Hematopoietic multipotent progenitor cell treated with erythropoietin and hydrocortisone succinate and interleukin-3 and kit ligand, for 8 days (in vitro differentiated cells): ENCODE measurements at places on chromosomes 7 and 10.
A peak's percentile ranks its signal among the peaks of the same experiment; 100 is the strongest.

- DNase-seq, result peak; percentile 82
Observed at GRCh38 chr7:23106057-23106822, 655 bp downstream of the KLHL7 start.

DNA sequence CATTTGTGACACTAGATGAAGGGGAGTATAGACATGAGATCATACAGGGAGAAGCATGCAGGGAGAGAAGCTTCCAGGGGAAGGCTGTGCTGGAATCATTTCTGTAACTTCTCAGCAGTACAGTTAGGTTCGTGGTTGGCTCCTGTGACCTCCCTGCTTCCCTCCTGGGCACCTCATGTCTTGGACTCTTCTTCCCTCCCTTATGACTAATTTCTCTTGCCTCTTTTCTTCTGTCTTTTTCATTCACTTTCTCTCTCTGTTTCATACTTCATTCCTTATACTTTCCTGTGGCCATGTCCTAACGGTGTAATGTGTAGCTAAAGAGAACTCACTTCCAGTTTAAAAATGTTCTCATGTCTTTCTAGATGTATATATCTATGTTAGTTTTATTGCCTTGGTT is 19.1 kb upstream of the HKDC1 start:
- no peak for DNase-seq

DNA sequence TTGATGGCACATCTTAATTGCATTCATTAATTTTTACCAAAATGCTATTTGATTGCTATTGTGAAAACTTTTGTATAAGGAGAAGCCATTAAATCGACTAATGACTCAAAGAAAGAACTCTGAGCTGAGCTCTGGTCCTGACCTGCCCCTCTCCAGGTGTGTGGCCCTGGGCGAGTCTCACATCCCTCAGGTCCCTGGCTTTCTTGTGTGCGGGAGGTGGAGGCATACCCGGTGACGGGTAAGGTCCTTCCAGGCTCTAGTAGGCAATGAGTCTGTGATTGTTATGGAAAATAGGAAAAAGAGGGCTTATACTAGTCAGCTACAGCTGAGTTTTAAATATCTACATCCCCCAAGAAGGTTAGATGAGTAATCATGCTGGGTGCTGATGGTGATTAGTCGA is 248.1 kb downstream of the GATA3 start:
- DNase-seq, result no peak

DNA sequence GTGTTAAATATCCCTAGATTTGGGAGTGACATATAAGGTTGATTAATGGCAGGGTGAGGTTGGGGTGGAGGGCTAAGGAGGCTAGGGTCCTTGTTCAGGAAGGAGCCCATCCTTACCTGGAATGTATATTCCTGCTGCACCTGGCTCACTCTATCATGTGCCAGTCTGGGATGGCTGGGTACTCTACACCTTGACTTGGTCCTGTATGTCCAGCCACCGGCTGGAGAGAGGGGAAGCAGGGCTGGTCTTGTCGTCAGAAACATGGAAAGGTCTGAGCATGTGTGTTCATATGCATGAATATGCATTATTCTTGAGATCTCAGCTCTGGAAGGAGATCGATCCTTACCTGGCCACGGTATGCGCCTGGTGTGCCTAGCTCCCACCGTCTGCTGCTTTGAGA is 33.2 kb downstream of the TMEM270 start:
- DNase-seq, result no peak

DNA sequence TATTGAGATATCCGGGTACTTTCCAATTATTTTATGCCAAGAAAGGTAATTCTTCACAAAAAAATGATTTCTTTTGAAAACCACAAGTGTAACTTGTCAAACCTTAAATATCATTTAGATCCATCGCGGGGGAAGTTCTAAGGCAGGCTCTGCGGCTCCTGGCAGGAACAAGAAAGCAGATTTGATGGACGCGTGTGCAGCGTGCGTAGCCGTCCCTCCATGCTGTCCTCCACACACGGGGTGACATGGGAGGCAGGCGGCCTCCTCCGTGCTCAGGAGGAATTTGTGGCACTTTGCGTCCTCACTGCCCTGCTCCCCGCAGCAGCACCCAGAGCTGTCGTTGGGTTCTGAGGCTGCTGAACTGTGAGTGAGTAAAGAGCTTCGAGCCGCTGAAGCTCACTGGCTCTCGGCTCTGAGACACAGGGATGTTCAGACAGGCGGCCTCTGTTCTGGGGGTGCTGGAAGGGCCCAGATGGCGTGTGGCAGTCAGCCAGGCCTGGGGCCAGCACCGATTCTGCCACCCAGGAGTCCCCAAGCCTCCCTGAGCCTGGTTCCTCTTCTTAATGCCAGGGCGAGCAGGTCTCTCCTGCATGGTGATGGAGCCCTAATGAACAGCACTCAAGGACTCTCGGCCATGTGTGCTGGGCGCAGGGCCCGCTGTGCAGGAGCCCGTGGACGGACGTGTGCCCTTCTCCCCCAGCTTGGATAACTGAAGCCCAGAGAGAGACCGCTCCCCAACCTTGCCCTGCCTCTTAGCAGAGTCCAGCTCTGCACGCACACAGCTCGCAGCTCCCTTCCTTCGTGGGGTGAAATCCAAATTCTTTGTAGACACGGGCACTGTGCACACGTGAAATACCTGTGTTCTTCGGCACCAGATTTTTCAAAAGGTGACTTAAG is 185.4 kb upstream of the SHH start:
- no peak for DNase-seq

- no peak for DNase-seq
Observed at GRCh38 chr10:133186416-133187090, 26.5 kb downstream of the KNDC1 start.

DNA sequence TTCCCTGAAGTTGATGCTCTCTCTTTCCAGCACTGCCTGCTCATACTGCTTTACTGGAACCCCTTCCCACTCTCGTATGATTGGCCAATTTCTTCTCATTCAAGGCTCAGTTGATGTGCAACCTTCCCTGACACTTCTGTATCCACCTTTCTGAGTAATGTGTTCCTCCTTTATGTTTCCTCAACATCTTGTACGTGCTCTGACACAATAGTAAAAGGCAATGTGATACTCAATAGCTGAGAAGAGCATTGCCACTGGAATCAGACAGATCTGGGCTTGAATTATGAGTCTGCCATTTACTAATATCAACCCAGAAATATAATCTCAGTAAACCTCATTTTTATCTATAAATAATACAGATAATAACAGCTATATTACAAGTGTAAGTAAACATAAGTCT is 34.7 kb downstream of the ARL4A start:
- no peak for DNase-seq

GRCh38 chr10:124184208-124184830 is 90.9 kb upstream of the CHST15 start:
- no peak for DNase-seq

- no peak for DNase-seq
Observed at GRCh38 chr10:132196178-132197113, 9.7 kb downstream of the DPYSL4 start.

DNA sequence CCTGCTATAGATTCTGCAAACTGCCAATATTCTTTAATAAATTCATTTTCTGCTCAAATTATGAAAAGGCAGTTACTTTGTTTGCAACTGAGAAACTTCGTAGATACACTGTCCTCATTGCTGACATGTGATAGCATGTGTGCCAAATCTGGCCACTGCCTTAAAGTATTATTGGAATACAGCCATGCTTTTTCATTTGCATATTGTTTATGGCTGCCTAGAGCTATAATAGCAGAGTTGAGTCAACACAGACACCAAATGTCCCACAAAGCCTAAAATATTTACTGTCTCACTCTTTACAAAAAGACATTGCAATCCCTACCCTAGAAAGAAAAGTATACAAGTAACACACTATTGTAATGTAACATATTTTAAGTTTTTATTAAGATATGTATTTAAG is 647.4 kb downstream of the XPNPEP1 start:
- no peak for DNase-seq

GRCh38 chr7:50282813-50283605 is 21.5 kb upstream of the IKZF1 start:
- DNase-seq, result no peak

- no peak for DNase-seq
Observed at GRCh38 chr7:71422104-71422503, 290.2 kb downstream of the GALNT17 start.

DNA sequence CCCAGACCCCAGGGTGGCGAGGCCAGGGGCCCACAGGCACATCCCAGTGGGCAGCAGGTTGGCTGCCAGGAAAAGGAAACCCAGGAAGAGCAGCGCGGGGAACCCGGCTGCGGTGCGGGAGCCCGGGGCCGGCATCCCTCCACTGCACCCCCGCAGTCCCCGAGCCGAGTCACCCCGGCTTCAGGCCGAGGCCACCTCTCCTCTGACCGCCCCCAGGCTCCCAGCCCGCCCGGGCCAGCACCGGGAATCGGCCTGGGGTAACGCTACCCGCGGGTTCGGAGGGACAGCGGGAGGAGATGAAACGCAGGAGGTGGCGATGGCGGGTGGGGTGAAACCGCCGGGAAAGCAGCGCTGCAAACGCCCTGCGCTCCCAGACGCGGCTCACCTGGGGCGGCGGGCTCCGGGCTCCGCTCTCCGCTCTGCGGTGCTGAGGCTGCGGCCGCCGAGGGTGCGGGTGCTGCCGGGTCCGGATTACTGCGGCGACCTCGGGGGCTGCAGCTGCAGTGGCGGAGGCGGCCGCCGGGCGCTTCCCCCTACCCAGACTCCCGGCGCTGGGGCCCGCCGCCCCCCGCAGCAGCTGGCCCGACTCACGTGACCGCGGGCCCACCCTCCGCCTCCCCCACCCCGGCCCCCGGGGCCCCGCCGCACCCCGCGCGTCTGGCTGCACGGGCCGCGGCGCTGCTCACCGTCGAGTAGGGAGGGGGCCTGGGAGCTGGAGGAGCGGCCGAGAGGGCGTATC is at the start of gene SCRN1:
Gene SCRN1, minus strand, starts transcription at position 545 of the 739 bp plus-strand sequence. CDS start 20,734 bp downstream, outside the sequence.
- no peak for DNase-seq

- peak; percentile 73 for DNase-seq
Observed at GRCh38 chr7:107180378-107180777, 11.6 kb downstream of the HBP1 start.

DNA sequence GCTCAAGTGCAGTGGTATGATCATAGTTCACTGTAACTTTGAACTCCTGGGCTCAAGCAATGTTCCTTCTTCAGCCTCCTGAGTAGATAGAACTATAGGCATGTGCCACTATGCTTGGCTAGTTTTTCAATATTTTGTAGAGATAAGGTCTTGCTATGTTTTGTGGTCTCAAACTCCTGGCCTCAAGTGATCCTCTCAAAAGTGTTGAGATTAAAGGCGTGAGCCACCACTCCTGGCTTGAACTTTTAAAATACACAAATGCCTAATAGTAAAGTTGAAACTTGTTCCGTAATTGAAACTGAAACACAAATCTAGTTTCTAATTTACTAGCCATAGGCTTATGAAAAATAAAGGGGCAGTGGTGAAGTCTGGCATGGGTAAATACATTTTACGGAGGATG is 65.7 kb downstream of the AP3M1 start:
- DNase-seq, result no peak

DNA sequence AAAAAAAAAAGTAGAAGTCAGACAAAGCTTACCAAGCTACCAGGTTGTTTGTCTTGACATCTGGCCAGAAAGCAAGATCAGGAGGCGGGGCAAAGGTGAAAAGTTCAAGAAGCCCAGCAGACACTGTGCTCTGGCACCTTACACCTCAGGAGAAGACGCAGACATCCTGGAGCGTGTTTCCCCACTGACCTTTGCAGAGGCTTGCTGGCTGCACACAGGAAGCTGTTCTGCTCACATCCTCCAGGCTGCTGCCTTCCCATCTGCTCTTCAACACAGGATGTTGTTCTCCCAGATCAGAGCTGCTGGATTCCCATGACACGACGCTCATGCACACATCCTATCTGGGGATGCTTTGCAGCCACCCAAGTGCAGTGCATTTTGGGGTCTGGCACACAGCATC is 174.4 kb upstream of the KIAA1217 start:
- no peak for DNase-seq

DNA sequence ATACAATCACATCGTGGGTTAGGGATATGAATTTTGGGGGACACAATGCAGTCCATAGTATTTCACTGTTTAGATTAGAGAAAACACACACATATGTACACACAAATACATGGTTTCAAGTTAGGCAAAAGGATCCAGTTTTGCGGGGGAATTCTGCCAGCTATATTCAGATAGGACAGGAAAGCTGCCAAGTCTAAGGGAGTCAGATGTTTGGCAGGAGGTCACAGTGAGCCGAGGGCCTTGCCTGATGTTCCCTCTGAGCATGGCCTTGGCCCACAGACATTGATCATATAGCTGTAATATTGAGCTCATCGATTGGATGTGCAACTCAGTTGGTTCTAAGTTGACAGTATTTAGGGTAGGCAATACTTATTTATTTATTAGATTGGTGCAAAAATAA is 122.8 kb downstream of the ADRA2A start:
- DNase-seq, result no peak

DNA sequence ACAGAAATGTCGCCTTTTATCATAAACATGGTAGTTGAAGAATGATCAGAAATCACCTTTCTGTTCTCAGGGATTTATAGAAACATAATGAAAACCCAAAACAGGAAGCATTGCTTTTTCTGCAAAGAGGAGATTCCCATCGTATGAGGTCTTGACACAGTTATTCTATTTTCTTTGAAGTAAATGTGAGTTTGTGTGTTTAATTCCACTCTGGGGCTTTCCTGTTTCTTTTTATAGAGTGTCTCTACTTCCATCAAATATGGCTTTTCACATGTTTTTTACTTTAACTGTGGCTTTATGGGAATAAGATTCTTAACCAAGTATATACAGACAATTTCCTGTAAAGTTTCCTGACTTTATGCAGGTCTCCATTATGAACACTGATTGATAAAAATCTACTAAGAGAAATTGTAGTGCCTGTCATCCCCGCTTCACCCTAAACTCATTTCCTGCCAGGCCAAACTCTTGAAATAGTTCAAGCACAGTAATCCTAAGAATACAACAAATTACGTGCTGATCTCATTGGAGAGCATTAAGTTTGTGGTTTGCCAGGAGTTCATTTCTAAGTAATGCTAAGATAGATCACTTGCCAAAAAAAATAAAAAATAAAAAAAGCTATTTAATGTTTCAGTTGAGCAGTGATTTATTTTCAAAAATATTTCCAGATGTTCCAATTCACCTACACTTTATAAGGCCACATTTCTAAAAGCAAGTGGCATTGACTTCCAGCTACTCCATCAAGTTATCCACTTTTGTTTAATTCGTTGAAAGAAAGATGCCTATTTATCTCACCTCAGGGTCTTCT is 52.2 kb upstream of the SEC61G start:
- DNase-seq, result no peak

- no peak for DNase-seq
Observed at GRCh38 chr10:77592946-77593636, 44.5 kb downstream of the KCNMA1 start.

- no peak for DNase-seq
Observed at GRCh38 chr10:45424668-45425404, 50.8 kb downstream of the ALOX5 start.

- DNase-seq, result no peak
Observed at GRCh38 chr7:140621401-140622021, 19.1 kb downstream of the DENND2A start.
